ENCODE measurements at places on chromosomes 16 and 17.

GRCh38 chr16:3881499-3881990 is 1.0 kb upstream of the CREBBP start:
- DNase-seq = no peak

DNA sequence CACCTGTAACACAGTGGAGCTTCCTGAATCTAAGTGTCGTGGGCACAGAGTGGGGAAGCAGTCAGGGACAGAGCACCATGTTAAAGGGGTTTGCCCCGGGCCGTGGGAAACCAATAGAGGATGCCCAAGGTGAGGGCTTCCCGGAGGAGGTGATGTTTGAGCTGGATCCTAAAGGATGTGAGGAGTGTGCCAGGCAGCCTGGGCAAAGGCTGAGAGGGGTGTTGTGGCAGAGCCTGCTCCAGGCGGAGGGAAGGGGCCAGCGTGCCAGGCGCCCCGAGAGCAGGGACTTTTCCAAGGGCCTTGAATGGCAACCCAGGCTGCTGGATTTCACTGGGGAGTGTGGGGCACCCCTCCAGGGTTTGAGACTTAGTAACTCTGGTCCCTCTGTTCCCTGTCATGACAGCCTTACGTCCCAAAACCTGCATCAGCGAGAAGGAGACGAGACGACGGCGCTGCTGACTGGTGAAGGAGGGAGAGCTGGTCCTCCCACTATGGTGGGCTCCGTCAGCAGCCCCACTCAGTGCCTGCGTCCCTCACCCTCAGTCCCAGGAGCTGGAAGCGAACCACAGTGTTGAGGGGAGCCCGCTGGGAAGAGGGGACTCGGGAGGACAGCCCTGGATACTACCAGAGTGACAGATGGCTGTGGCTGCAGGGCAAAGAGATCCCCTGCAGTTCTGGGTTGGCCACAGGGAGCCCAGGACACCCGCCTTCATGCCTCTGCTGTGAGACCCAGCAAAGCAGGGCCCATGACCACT is 228.4 kb downstream of the KATNIP start:
- DNase-seq = no peak

GRCh38 chr16:14955546-14956231 is 18.4 kb downstream of the NPIPA1 start:
- no peak for DNase-seq

DNA sequence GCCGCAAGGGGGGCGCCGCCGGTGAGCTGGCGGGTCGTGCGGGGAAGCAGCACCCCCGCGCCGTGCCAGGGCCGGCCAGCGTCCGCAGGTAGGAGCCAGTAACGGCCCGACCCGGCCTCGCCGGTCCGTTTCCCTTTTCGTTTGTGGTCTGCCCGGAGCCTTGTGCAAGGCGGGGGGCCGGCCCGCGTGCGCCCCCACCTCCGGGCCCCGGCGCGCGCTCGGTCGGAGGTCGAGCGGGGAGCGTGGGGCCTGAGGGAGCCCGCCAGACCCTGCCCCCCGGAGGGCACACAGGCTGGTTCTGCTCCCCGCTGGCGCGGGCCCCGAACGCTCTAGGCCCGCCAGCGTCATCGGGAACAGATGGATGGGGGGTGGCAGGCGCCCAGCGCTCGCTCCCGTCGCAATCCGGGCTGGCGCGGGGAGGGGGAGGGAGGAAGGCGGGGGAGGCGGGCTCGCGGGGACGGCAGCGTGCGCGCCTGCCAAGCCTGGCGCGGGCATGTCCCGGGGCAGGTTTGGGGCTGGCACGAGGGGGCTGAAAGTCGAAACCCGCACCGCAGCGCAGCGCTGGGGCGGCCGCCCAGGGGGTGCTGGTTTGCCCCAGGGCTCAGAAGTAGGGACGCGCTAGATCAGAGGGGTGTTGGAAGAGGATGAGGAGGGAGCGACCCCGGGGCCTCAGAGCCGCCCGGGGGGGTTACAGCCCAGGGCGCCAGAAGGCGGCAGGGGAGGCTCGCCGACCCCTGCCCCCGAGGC is 1.5 kb upstream of the GSE1 start:
- DNase-seq = peak; percentile 63

- no peak for DNase-seq
Measured at GRCh38 chr17:19626079-19626478, 22.5 kb upstream of the ALDH3A2 start.

- DNase-seq = no peak
Measured at GRCh38 chr17:17857496-17857895, 20.7 kb upstream of the SREBF1 start.

DNA sequence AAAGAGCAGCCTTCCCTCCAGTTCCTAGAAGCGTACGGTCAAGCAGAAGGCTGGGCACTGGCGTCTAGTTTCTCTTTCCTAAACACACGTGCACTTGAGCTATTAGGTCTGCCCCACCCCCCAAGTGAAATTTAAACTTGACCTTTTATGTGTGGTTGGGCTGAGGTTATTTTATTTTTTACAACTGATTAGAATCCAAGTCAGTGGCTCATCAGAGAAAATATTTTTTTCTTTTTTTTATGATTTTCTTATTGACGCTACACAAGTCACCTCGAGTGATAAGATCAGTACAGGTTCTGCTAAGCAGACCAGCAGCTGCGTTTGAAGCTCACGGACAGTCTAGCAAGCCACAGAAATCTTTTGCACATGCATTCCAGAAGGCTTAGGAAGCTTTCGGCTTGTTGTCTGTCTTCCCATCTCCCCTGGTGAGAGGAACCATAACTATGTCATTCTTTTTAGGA is 95.1 kb downstream of the ZFHX3 start:
- DNase-seq = peak; percentile 35

GRCh38 chr16:1887711-1888354 is 15.9 kb upstream of the MEIOB start:
- DNase-seq = no peak

GRCh38 chr16:97822-98221 is 19.8 kb downstream of the MPG start:
- DNase-seq = no peak

GRCh38 chr16:17294856-17295255 is 175.9 kb downstream of the XYLT1 start:
- no peak for DNase-seq

GRCh38 chr16:87216841-87217275 is 100.3 kb downstream of the C16orf95 start:
- no peak for DNase-seq

GRCh38 chr17:22270381-22270780 is 578.1 kb downstream of the KCNJ18 start:
- no peak for DNase-seq

- no peak for DNase-seq
Measured at GRCh38 chr17:74543891-74544760, 1.8 kb downstream of the CD300C start.

GRCh38 chr16:72384651-72385050 is 212.7 kb upstream of the PMFBP1 start:
- no peak for DNase-seq

DNA sequence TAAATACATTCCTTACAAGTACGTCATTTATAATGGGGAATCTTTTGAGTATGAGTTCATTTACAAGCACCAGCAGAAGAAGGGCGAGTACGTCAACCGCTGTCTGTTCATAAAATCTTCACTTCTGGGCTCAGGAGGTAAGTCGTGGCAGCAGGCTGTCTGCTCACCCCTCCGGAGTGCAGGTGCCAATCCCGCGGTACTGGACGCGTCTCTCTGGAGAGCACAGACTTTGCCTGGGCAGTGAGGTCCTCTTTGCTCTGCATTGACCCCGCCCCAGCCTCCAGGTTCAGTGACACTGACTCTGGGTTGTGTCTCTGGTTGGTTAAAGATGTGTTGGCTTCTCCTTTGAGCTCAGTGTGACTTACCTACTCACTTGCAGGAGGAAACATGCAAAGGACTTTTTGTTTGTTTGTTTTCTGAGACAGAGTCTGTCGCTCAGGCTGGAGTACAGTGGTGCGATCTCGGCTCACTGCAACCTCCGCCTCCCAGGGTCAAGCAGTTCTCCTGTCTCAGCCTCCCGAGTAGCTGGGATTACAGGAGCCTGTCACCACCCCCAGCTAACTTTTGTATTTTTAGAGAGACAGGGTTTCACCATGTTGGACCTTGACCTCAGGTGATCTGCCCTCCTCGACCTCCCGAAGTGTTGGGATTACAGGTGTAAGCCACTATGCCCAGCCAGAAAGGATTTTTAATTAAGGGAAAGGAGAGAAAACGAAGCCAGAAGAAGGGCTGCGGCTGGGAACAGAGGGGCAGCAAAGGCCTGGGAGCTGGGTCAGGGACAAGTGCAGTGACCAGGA is 31.2 kb downstream of the RNF213 start:
- no peak for DNase-seq

GRCh38 chr17:75114552-75115314 is 5.0 kb downstream of the ARMC7 start:
- no peak for DNase-seq

DNA sequence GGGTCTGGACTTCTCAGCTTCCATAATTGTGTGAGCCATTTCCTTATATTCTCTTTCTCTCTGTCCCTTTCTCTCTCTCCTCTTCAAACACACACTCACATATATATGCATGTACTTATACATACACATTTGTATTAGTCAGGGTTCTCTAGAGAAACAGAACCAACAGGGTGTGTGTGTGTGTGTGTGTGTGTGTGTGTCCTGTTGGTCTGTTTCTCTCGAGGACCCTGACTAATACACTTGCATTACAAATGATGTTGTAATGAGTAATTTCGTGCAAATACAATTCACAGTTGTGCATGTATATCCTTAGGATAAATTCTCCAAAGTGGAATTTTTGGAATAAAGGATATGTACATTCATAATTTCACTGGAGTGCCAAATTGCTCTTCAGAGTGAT is 115.3 kb downstream of the NPIPB5 start:
- DNase-seq = no peak

GRCh38 chr16:50839356-50839755 is 97.5 kb downstream of the CYLD start:
- DNase-seq = no peak

DNA sequence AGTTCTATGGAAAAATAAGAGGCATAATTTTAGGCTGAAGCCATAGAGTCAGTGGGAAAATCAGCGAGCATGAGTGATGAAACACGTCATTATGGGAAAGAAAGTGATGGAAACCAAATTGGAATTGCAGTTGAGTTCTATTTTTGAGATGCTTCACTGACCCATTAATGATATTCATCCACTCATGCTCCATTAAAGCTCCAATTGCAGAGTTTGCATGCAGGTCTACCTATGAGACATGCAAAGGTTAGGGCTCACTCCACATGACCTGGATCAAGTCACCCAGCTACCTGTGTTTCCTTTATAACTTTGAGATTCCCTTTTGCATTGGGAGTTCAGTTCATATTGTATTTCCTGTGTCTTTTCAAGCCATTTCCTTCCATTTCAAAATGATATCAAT is 8.0 kb upstream of the KRTAP2-4 start:
- DNase-seq = no peak

- no peak for DNase-seq
Measured at GRCh38 chr16:7419441-7419840, 86.8 kb downstream of the RBFOX1 start.

- no peak for DNase-seq
Measured at GRCh38 chr16:88343271-88343791, 39.4 kb upstream of the ZNF469 start.

DNA sequence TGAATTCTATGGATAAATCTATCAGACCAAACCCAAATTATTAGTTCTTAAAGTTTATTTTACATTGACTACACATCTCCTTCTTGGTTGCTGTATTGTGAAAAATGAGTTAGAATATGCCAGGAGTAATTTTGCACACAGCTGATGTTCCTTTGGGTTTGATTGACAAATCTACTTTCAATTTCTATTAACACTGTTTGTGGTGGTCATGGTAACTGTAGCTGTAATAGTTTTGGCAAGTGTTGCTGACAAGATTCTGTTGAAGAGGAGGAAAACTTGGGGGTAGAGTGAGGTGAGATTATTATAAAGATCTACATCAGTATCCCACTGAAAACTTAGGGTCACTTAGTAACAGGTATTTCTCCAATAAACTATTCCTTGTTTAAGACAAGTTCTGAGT is 30.3 kb downstream of the MRTFB start:
- no peak for DNase-seq

DNA sequence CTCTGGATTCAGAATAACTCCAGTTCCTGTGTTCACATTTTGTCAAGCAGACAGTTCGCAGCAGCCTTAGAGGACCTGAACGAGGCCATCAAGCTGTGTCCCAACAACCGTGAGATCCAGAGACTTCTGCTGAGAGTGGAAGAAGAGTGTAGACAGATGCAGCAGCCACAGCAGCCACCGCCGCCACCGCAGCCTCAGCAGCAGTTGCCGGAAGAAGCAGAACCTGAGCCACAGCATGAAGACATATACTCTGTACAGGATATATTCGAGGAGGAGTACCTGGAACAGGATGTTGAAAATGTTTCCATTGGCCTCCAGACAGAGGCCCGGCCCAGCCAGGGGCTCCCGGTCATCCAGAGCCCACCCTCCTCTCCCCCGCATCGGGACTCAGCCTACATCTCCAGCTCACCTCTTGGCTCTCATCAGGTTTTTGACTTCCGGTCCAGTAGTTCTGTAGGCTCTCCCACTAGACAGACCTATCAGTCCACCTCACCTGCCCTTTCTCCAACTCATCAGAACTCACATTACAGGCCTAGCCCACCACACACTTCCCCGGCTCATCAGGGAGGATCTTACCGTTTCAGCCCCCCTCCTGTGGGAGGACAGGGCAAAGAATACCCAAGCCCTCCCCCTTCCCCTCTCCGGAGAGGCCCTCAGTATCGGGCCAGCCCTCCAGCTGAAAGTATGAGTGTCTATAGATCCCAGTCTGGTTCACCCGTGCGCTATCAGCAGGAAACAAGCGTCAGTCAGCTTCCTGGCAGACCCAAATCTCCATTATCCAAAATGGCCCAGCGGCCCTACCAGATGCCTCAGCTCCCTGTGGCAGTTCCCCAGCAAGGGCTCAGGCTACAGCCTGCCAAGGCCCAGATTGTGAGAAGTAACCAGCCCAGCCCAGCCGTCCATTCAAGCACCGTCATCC is 25.9 kb downstream of the CYB561 start:
- no peak for DNase-seq

DNA sequence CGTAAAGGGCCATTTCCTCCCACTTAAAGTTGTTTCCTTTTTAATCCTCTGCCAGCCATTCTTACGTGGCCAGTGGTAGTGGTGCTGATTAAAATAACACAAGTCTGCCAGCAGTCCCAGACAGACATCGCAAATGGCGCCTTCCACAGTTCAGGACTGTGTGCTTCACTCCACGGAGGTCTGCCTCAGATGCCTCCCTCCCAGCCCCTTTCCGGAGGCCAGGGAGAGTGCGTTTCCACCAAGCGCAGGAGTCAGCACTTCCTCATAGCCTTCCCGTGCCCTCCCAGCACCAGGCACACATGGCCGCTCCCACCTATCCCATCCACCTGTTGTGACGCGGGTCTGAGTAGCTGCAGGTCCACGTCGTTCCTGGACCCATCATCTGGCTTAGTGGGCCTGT is 205.6 kb downstream of the RPTOR start:
- DNase-seq = no peak

GRCh38 chr17:78133971-78134898 is 3.7 kb downstream of the TMC8 start:
- no peak for DNase-seq

- no peak for DNase-seq
Measured at GRCh38 chr16:53285236-53285635, 149.0 kb upstream of the RBL2 start.

DNA sequence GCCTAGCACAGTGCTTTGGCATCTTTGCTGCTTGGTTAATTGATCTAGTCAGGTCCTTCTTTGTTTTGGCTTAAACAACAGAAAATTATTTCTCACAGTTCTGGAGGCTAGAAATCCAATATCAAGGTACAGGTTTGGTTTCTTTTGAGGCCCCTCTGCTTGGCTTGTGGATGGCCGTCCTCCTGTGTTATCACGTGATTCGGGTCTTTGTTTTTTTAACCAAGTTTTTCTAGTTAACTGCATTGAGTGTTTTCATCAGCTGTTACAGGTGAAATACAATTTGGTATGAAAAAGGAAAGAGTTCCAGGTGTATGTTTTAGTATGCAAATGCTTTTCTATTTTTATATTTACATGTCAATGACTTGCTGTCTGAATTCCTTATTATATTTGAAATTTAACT is 2.8 kb downstream of the NLK start:
- DNase-seq = no peak

All from fibroblast of skin of left quadriceps (primary cell).